CD4-positive, alpha-beta T cell treated with Interleukin-21 for 1 hour (primary cell): ENCODE measurements at places on chromosomes 2 and 18.

- no peak for DNase-seq
Measured at GRCh38 chr18:79490626-79491041, 94.9 kb downstream of the NFATC1 start.

DNA sequence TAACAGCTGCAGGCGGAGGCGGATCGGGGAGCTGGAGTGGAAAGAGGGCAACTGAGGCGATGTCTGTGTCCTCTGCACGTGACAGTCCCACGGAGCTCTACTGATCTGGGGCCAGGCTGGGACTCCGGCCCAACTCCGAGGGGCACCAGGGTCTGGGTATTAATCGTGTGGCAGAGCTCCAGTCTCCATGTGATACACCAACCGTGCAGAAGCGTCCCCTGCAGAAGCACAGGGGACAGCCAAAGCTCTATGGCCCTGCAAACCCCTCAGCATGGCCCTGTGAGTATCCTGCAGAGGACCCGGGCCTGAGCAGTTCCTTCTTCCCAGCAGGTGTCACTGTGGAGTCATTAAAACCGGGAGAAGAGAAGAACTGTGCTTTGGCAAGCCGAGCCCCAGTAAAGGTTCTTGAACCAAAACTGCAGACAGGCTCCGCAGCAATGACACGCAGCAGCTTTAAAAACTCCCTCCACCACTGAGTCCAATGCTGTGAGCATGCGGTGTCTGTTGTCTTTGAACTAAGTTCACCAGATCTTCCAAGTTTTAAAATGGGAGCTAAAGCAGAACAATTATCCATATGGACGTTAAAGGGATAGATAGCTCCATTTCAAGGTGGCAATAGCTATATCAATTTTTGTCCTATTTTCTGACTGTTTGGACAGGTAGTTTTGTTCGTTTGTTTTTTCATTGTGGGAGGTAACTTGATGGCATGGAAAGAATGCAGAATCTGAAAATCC is 79.4 kb downstream of the TMEM182 start:
- DNase-seq = no peak

DNA sequence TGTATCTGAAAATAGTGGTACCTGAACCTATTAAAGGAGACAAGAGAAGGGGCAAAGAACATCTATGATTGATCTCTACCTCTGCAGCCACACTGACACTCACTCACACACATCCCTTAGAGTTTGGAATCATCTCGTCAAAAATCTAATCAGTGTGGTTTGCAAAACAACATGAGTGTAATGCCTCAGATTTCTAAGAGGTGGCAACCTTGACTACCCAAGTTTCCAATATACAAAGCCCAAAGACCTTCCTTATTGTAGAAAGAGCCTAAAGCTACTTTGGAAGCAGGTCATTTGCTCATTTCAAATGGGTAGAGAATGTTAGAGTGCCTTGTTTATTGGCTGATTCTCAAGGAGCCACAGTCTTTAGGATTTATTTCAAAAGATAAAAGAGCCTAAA is 444.9 kb downstream of the ARHGAP15 start:
- DNase-seq = no peak

DNA sequence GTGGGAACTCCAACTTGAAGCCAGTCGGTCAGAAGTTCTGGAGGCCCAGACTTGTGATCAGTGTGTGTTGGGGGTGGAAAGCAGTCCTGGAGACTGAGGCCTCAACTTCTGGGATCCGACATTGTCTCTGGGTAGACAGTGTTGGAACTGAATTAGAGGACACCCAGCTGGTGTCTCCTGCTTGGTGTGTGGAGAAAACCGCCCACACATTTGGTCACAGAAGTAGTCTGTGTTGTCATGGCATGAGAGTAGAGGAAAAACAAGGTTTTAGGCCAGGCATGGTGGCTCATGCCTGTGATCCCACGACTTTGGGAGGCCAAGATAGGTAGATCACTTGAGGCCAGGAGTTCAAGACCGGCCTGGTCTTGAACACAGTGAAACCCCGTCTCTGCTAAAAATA is 51.5 kb downstream of the PUM2 start:
- no peak for DNase-seq

DNA sequence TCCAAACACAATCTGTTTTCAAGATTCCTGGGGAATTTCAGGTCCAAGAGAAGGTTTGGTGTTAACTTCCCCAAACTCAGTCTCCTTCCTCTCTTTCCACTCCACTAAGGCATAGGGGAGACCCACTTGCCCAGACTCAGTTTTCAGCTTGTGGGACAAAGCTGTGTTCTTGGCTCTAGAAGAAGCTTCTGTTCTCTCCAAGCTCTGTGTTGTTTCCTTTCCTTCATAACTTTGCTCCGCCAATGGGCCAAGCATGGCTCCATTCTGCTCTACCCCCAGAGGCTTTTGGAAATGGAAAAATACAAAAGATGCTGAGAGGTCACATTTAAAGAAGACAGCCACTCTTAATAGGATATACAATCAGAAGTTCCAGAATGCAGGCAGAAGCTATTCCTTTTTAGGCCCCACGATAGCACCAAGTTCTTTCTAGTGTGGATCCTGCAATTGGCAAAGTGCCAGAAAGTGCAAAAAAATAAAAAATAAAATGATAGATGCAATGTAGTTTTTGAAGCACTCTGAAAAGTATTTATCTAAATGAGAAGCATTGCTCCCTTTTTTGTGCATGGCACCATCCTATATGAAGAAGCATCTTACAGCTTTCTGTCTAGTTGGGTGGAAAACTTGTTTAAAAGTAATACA is 510.1 kb downstream of the TXNL1 start:
- DNase-seq = no peak
